ENCODE measurements at places on chromosomes 7 and 10.

GRCh38 chr7:30510124-30511075 is 5.8 kb upstream of the GGCT start:
- no peak for DNase-seq

DNA sequence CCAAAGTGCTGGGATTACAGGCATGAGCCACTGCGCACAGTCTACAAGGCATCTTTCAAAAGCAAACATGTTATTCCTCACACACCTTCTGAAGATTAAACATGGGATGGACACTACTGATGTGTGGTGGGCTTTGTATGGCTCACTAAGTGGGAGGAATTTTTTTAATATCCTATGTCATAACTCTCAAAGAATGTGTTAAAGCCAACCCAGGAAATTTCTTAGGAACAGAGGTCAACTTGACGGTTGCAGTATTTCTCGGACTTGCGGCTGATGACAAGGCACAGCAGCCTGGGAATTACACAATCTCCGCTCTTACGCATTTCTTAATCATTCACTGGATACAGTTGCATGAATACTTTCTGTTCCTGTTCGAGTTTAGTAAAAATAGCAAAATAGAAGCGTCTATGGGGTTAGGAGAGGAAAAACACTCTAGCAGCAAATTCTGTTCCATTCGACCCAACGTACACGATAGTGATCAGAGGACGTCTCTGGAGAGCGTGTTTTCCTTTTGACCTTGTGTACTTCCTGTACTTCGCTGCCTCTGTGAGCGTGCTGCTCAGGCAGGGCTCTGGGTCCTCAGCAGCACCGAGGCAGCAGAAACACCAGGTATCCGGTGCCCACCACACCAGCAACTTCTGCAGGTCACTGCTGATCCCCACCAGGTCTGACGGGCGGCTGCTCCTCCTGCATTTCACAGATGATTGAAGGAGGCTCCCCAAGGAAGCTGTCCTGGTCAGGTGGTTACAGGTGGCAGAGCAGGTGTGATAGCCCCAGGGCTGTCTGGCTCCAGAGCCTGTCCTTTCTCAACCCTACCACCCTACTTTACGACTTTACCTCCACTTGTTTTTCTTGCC is 26.4 kb upstream of the SRGN start:
- DNase-seq: no peak

GRCh38 chr10:85149766-85150165 is 821.4 kb downstream of the CCSER2 start:
- DNase-seq: no peak

DNA sequence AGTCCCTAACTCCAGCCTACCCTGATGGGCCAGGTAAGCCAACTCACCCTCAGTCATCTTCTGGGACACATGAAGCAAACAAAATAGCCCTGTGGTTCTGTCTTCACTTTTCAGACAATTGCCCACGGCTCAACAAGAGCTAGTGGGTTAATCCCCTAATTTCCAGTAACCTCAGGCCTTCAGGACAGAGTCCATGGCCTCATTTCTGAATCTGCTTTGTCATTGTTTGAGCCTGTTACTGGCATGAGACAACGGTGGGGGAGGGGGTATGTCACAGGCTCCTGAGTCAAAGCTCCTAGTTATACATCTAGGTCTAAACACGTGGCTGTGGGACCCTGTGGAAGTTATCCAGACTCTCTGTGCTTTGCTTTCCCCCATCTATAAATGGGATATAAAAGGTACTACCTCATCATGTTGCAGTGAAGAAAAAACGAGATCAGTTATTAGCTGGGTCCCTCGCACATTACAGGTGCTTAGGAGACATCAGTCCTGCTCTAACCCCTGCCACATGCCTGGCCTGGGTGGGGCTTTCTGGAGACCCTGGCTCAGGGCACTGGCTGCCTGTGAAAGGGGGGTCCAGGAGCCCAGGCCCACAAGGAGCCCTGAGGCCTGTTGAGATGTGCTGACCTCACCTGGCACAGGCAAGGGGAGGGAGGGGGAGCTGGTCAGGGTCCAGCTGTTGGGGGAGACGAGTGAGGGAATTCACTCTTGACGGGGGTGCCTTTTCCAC is 16.5 kb downstream of the MAT1A start:
- DNase-seq: no peak

DNA sequence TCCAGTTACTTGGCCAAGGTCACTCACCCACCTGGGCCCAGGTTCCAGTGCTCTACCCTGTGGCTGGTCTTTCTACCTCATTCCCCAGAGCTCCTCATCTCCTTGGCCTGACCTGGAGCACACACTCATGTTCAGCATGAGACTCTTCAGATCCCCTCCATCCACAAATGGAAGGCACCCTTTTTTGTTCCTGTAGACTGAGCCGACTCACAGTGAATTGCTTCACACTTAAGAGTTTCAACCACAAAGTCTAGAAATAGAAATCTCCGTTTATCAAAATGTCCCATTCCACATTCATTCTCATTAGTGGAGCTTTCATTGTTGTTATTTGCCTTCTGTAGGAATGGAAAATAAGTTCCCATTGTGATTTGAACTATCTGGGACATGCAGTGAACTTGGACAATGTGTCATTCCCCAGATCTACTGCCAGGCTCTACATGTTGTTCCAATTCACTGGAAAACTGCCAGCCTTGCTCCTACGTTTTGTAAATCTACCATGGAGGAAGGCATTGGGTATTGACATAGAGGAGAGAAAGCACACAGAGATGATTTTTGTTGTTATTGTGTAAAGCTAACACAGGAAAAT is 125.3 kb upstream of the CELF2 start:
- no peak for DNase-seq

GRCh38 chr10:122346326-122346950 is 28.1 kb upstream of the PLEKHA1 start:
- DNase-seq: no peak

GRCh38 chr7:79182283-79182682 is 271.2 kb downstream of the MAGI2 start:
- DNase-seq: no peak

GRCh38 chr7:99478464-99479440 is 6.1 kb downstream of the ZNF789 start:
- DNase-seq: no peak

GRCh38 chr7:96739609-96740008 is 30.0 kb upstream of the SEM1 start:
- no peak for DNase-seq

DNA sequence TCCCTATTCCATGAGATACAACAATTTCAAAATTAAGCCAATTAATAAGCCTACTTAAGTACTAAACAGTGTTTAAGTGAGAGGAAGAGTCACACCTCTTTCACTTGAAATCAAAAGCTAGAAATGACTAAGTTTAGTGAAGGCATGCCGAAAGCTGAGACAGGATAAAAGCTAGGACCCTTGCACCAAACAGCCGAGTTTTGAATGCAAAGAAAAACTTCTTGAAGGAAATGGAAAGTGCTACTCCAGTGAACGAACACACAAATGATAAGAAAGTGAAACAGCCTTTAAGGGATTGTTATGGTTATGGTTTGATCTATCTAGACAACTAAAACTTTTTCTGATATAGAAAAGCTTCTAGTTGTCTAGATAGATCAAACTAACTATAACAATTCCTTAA is 135.4 kb upstream of the KMT2E start:
- no peak for DNase-seq

Data from stimulated activated CD8-positive, alpha-beta memory T cell treated with anti-CD3 and anti-CD28 coated beads, Interleukin-2, amount 100 ng/mL, for 1 hour (primary cell).